ENCODE measurements at places on chromosomes 6 and 20.

- H3K4me1 ChIP-seq = peaks cover 1% of the 10 kb centered on the region
- H3K36me3 ChIP-seq = no peaks in the 10 kb centered on the region
- DNase-seq = no peak
- no peaks in the 10 kb centered on the region for H3K27me3 ChIP-seq
- no peak overlapping the region for H3K4me3 ChIP-seq
These were observed 11.3 kb downstream of the CHMP4B start for GRCh38 chr20:33822423-33822822.

DNA sequence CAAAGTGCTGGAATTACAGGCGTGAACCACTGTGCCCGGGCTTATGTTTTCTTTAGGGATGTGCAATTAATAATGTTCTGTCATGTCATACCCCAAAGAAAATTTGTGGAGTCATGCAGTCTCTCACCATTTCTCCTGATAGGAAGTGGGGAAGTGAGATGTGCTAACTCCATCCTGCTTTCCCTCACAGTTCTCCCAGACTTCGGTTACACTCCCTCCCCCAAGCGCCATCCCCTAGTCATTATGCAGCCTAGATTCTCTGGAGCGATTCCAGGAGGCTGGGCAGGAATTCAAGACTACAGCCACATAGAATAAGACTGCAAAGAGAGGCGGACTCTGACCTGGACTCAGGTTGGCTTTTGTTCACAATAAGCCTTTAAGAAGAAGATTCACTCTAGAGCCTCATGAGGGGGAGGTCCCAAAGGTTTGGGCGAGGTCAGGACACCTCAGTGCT lies 271.4 kb downstream of the ALDH8A1 start:
- peak; percentile 77 for DNase-seq
- no peak overlapping the region for H3K27ac ChIP-seq
- no peaks in the 10 kb centered on the region for H3K27me3 ChIP-seq
- H3K4me3 ChIP-seq = no peak overlapping the region
- H3K36me3 ChIP-seq = no peaks in the 10 kb centered on the region

GRCh38 chr6:35312807-35313206 lies 15.2 kb downstream of the DEF6 start:
- no peaks in the 10 kb centered on the region for H3K27me3 ChIP-seq
- peak; percentile 55 for DNase-seq
- H3K27ac ChIP-seq = no peak overlapping the region
- H3K36me3 ChIP-seq = no peaks in the 10 kb centered on the region

DNA sequence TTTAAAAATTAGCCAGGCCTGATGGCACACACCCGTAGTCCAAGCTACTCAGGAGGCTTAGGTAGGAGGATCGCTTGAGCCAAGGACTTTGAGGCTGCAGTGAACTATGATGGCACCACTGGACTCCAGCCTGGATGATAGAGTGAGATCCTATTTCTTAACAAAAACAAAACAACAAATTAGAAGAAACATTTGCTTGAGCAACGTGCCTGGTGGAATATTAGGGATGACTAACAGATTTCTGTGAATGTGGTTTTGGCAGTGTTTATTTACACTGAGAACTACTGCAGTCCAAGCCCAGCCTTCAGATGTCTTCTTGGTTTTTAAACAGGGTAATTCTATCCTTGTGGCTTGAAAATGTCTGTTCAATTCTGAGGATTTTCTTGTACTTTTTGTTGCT lies 9.2 kb downstream of the PPP1R3G start:
- H3K4me1 ChIP-seq = no peaks in the 10 kb centered on the region
- no peaks in the 10 kb centered on the region for H3K36me3 ChIP-seq
- no peak overlapping the region for H3K27ac ChIP-seq
- no peak overlapping the region for H3K4me3 ChIP-seq

GRCh38 chr6:15297895-15298590 lies 52.2 kb downstream of the JARID2 start:
- no peak overlapping the region for H3K4me3 ChIP-seq
- no peaks in the 10 kb centered on the region for H3K27me3 ChIP-seq
- H3K4me1 ChIP-seq = peaks cover 12% of the 10 kb centered on the region
- no peak overlapping the region for H3K27ac ChIP-seq
- H3K36me3 ChIP-seq = no peaks in the 10 kb centered on the region

- H3K4me3 ChIP-seq = no peak overlapping the region
- H3K4me1 ChIP-seq = peaks cover 5% of the 10 kb centered on the region
- H3K27me3 ChIP-seq = peaks cover 48% of the 10 kb centered on the region
- no peak for DNase-seq
- no peaks in the 10 kb centered on the region for H3K36me3 ChIP-seq
These were observed 35.9 kb upstream of the HLA-G start for GRCh38 chr6:29791786-29792122.

DNA sequence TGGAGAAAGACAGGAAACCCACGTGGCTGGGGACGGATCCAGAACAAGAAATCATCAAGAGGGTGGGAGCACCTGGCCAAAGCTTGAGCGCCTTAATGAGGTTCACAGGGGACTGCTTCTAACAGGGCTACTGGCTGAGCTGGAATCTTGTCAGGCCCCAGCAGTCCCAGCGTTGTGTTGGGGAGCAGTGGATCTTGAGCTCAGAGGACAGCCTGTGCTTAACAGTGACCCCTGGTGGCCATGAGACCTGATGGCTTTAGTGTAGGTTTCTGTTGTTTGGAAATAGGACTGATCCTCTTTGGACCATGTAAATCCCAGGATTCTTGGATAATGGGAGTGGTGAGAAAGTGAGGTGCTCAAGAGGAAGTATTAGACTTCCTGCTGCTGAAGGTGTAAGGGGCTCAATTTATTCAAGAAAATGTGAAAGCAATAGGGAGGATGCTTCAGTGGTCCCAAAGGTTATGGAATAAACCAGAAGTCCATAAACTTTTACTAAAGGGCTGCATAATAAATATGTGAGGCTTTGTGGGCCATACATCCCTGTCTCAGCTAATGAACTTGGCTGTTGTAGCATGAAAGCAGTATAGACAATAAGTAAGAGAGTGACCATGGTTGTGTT lies 216.2 kb downstream of the NFATC2 start:
- H3K4me1 ChIP-seq = no peaks in the 10 kb centered on the region
- H3K4me3 ChIP-seq = no peak overlapping the region
- no peak overlapping the region for H3K27ac ChIP-seq
- no peaks in the 10 kb centered on the region for H3K36me3 ChIP-seq

DNA sequence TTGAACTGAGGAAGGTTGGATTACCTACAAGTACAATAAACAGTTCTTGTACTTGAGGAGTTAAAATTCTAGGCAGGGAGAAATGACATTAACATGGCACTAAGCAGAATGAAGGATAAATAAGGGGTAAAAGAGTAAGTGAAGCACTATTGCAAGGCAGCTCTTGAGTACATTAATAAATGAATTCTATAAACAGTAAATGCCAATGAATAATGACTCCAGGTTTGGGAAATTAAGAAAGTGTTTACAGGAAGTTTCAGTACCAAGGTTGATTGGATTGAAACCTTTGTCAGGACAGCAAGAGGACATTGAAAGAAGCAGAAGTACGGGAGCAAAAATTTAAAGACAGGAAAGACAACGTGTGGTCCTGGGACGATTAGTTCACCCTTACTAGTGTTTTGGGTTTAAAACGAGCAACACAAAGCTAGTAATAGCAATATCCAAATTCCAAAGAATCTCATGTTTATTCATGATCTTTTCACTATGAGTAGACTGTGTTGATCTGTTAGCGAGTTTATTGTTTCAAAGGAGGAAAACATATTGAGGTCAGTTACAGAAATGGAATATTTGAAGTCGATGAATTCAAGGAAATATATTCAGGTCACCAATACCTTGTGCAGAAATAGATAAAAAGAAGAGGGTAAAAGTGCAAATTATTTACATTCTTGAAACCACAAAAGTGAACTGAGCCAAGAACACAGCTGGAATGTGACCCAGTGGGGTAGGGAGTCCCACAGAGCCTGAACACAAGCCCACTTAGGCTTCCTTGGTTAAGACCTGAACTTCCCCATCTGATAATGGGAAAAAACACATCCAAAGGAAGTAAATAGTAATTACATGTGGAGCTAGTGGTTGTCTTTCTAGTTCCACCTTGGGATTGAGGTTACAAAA lies 80.8 kb downstream of the MKKS start:
- no peaks in the 10 kb centered on the region for H3K36me3 ChIP-seq
- no peak overlapping the region for H3K4me3 ChIP-seq
- no peaks in the 10 kb centered on the region for H3K27me3 ChIP-seq

GRCh38 chr6:137266309-137266586 lies 47.1 kb upstream of the IFNGR1 start:
- no peaks in the 10 kb centered on the region for H3K36me3 ChIP-seq
- no peak overlapping the region for H3K27ac ChIP-seq
- H3K4me3 ChIP-seq = no peak overlapping the region
- H3K27me3 ChIP-seq = no peaks in the 10 kb centered on the region
- H3K4me1 ChIP-seq = peaks cover under 1% of the 10 kb centered on the region

GRCh38 chr6:142331601-142332000 lies 29.8 kb downstream of the ADGRG6 start:
- H3K36me3 ChIP-seq = no peaks in the 10 kb centered on the region
- H3K27me3 ChIP-seq = no peaks in the 10 kb centered on the region
- H3K4me1 ChIP-seq = no peaks in the 10 kb centered on the region
- H3K27ac ChIP-seq = no peak overlapping the region
- H3K4me3 ChIP-seq = no peak overlapping the region

- H3K4me3 ChIP-seq = no peak overlapping the region
- H3K27ac ChIP-seq = no peak overlapping the region
- H3K36me3 ChIP-seq = no peaks in the 10 kb centered on the region
These were observed 206.8 kb upstream of the SMLR1 start for GRCh38 chr6:130620338-130620781.

GRCh38 chr20:45206725-45207124 lies at the start of gene SEMG1:
TSS of gene SEMG1 (plus strand) at chr20:45207033. CDS start at chr20:45207054, 21 bp downstream.
- H3K27ac ChIP-seq = no peak within 1 kb of the TSS
- no peaks in the 10 kb centered on the region for H3K36me3 ChIP-seq
- DNase-seq = no peak
- H3K4me3 ChIP-seq = no peak within 1 kb of the TSS
- H3K27me3 ChIP-seq = peaks cover 2% of the 10 kb centered on the region
- H3K4me1 ChIP-seq = no peaks in the 10 kb centered on the region

DNA sequence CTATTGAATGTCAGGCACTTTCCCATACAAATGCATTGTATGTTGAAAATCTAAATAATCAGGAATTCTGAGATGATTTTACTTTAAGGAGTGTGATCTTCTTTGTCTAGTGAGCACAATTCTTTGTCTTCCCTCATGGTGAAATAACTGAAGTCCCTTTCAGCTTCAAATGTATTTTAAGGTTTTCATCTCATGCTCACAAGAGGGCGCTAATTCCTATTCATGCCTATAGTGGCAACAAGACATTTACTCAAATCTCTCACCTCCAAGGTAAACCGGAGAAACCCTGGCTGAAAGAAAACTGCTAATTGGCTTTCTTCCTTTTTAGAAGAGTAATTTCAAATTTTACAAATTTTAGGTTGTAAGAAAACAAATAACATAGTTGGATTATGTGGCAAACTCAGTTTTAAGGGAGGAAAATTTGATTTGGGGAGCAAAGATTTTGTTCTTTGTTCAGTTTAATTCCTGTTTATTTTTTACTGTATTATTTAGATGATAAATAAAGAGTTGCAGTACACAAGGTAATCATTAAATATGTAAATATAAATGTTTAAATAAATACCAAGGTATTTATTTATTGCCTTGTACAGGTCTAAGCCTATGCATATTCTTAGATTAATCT lies 69.1 kb downstream of the SLC35F1 start:
- H3K27me3 ChIP-seq = no peaks in the 10 kb centered on the region
- no peak overlapping the region for H3K27ac ChIP-seq
- no peaks in the 10 kb centered on the region for H3K4me1 ChIP-seq
- no peak overlapping the region for H3K4me3 ChIP-seq
- DNase-seq = peak; percentile 32

GRCh38 chr20:53888951-53889350 lies 181.4 kb downstream of the BCAS1 start:
- H3K36me3 ChIP-seq = no peaks in the 10 kb centered on the region
- no peak overlapping the region for H3K27ac ChIP-seq
- no peaks in the 10 kb centered on the region for H3K27me3 ChIP-seq
- no peak for DNase-seq

DNA sequence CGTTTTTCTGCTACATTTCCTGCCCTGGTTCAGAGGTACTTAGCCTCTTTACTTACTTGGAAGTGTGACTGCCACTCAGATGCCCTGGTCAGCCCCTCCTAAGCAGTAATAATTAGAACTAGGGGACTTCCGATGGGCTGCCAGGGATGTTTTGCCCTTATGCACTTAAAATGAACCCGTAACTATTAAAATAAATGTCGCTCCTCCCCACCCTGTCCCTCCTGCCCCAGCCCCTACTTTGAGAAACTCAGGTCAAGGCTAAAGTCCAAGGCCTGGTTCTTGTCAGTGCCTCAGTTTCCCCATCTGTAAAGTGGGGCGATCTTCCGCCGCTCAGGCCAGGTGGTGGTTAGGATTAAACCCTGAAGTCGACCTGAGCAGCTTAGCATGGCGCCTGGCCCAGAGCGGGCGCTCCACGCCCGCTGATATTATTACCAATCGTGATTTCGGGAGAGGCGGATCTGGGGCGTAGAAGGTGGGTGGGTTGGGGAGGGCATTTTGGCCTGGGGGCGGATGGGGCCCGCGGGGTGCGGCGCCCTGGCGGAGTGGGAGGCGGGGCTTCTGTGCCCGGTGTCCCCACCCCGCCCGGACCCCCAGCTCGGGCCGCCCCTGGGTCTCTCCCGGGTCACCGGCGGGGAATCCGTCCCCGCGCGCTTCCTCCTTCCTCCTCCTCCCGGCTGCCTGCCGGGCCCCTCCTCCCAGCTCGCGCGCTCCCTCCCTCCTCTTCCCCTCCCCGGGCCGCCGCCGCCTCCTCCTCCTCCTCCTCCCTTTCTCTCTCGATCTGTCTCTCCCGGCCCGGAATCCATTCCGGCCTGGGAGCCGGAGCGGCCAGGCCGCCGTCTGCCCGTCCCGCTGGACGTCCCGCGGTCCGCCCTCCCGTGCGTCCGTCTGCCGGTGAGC lies at the start of gene SRC:
Gene SRC, plus strand, starts transcription at position 802 of the 897 bp plus-strand sequence. CDS start 38,014 bp downstream, outside the sequence.
- H3K27ac ChIP-seq = peak within 1 kb of the TSS; percentile 6
- peaks cover 3% of the 10 kb centered on the region for H3K36me3 ChIP-seq
- peak within 1 kb of the TSS; percentile 58 for H3K4me3 ChIP-seq
- peaks cover 16% of the 10 kb centered on the region for H3K4me1 ChIP-seq
- H3K27me3 ChIP-seq = peaks cover 4% of the 10 kb centered on the region
- peak; percentile 84 for DNase-seq

DNA sequence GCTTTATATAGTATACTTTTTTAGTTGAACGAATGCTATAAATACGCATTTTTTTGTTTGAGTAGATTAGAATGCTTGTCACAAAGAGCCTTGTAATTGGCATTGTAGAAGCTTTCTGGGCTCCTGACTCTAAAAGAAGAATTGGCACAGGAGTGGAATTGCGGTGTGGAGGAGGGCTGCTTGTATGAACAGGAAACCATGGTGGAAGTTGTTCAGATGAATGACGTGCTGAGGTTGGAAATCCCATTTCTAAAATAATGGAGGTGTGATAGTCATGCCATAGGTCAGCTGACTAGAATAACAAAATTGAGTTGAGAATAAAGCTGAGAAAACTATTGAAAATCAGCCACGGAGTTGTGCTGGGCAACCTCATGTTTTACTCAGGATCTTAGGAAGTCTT lies 174.9 kb downstream of the QKI start:
- peaks cover 8% of the 10 kb centered on the region for H3K4me1 ChIP-seq
- no peaks in the 10 kb centered on the region for H3K36me3 ChIP-seq
- H3K27me3 ChIP-seq = no peaks in the 10 kb centered on the region
- H3K4me3 ChIP-seq = no peak overlapping the region
